ACHN (cell line): ENCODE measurements at places on chromosomes 7 and 10.

GRCh38 chr10:122047560-122047959, 58.6 kb downstream of the TACC2 start:
- no peak for DNase-seq

DNA sequence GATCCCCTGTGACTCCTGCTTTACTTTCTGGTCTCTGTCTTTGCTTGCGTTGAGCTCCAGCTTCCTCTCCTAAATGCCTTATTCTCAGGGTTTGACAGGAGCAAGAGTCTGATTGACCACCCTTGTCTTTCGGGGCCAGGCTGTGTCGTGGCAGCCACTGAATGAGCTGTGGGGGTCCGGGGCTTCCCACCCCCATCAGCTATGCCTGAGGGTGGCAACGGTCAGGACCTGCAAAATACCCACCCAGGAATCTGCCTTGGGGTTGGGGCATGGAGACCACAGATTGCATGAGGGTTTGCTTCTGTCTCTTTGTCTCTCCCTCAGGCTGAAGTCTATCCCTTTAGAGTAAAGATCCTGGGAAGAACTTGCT, 20.6 kb downstream of the SMKR1 start:
- no peak for DNase-seq

GRCh38 chr10:74875966-74876365, 49.6 kb downstream of the KAT6B start:
- DNase-seq: no peak

GRCh38 chr7:140778975-140779374, 82.5 kb downstream of the NDUFB2 start:
- no peak for DNase-seq

DNA sequence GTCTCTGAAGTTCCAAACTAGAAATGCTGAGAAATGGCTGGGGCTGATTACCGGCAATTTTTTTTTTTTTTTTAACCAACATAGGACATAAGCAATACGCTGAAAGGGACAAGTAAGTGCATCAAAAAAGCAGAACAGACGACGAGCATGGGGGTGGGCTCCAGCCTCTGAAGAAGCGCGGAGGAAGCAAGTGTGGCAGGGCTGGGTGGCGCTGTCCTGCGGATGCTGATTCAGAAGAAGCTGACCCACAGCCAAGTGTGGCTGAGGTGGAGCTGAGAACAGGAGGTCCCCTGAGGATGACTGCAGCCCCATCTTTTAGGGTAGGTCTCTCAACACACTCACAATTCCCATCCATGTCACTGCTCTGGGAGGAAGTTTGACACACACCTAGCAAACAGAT, 65.6 kb downstream of the CTBP2 start:
- DNase-seq: no peak

GRCh38 chr7:18505870-18506460, 10.4 kb downstream of the HDAC9 start:
- no peak for DNase-seq

DNA sequence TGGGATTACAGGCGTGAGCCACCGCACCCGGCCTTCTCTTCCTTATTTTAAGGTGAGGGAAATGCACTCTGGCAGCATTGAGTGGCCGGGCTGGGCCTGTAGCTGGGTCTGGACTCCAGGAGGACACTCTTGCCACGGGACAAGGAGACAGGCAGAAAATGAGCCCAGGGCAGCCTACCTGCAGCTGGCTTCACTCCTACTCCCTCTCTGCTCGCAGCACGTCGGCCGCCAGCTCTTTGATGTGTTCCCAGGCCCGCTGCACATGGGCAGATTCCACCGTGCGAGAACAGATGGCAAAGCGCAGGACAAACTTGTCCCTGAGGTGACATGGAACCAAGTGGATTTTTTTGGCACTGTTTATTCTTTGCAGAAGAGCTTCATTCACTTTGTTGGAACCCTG, 12.9 kb upstream of the FIGNL1 start:
- no peak for DNase-seq

DNA sequence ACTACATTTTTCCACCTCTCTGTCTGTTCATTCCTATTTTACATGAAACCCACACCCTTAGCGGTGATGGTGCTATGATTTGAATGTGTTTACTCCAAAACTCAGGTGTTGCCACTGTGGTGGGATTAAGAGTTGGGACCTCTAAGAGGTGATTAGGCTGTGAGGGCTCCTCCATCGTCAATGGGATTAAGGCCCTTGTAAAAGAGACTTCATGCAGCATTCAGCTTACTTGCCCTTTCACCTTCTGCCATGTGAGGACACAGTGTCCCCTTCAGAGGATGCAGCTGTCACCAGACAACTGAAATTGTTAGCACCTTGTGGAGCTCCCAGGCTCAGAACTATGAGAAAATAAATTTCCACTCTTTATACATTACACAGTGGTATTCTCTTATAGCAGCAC, 182.2 kb downstream of the NOC3L start:
- no peak for DNase-seq

- no peak for DNase-seq
Measured at GRCh38 chr10:110422548-110422947, 75.2 kb upstream of the DUSP5 start.

DNA sequence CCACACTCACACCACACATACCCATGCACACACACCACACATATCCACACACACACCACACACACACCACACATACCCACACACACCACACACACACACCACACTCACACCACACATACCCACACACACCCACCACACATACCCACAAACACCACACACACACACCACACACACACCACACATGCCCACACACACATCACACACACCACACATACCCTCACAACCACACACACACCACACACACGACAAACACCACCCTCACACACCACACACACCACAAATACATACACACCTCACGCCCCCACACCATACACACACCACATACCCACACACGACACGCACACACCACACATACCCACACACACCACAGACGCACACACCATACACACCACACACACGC, 119.7 kb downstream of the PON1 start:
- no peak for DNase-seq
